DND-41 (cell line): ENCODE measurements at places on chromosomes 5 and 9.

DNA sequence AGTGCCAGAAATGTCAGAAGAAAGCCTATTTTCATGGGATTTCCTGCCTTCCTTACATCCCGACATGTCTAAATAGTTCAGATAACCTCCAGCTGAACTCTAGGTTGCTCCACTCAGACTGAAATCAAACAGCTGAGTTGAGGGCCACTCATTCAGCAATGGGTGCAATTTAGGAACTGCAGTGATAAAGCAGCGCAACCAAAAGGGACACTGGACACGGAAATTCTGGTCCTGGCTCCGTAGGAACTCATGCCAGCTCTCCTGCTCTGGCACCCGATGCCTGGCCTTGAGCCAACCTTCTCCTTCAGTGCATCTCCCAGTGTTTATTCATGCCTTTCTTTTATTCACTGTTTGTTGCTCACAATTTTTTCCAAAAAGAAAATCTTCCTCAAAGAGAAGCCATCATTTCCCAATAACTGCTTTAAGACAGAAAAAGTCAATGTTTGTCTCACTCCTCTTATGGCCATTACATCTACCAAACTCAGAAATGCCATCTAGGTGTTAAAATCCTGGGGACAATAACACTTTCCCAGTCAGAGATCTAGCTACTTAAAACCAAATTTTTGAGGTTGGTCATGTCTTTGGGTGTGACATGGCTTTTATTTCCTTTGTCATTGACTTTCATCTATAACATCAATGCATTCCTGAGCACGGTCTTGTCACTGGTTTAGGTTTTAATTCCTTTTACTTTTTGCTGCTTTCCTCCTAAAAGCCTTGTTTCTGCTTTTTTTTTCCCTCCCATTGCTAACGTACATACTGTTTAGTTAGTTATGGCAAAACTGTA is 126.9 kb downstream of the PDE4D start:
- DNase-seq: no peak

- no peak for DNase-seq
These were observed 7.7 kb upstream of the SEMA5A start for GRCh38 chr5:9553561-9553960.

DNA sequence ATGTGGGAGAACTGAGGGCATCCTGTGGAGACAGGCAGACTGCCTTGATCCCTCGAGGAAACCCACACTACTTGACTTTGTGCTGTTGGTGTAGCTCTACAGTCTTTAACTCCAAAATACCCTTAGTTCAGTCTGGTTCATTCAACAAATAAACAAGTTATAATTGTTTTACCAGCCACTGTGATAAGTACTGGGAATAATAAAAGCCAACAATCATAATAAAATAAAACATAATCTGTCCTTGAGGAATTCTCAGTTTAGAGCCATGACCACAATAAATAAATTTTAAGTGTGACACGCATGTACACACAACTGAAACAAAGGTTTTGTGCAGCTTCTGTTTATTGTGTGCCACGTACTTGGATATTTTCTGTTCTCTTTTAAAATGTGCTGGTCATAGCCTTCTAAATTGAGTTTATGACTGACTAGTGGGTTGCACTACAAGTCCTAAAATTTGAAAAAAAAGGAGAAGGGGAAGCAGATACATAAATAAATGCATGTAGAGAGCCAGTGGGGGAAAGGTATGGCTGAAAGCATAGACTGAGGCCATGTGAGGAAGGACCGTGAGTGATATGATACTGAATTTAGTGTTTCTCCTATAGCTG is 6.2 kb upstream of the SCAMP1 start:
- DNase-seq: no peak

DNA sequence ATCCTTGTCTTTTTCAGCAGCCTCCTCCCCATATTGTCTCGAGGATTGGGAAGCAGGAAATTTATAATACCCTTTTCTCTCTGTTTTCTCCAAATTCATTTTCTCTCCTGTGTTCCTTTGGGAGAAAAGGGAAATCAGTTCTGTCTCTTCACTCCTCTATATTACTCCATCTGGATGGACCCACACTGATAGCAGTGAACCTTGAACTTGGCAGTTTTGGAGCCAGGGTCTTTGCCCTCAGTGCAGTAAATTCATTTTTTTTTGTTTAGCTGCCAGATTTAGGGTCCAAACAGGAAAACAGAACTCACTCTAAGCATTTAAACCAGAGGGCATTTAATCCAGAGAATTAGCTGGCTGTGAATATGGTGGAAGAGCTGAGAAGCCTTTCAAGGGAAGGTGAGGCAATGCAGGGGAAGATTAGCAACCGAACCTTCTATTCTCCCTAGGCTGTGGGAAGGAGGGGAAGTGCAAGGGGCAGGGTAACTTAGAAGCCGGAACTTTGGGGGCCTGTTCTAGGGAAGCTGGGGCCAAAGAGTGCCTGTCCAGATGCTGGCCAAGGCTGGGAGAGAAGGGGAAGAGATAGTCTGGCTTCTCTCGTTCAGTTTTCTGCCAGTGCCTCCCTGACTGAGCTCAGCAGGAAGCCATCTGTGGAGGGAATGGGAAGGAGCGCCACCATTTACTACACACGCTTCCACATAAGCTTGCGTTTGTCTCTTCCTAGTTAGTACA is 16.3 kb upstream of the NPR2 start:
- no peak for DNase-seq

DNA sequence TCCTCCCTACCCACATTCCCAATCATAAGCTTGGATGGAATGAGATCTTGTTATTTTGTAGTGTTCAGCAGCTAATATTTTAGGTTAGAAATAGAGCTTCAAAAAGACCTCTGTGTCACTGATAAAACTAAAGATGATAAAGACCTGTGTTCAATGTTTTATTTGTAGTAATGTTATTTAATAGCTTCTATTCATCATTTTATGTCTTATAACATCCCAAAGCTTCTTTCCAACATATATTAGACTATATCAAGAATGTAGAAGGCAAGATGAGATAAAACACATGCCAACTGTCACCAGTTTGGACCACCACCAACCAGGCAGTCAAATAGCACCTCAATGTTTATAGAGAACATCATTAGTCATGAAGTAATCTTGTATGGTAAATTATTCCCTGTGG is 409.5 kb upstream of the ITGA1 start:
- DNase-seq: no peak
